ENCODE measurements at places on chromosomes 12 and 14. TPM values are rescaled to one million over a fixed set of nuclear protein-coding genes. Genes with fewer than 3 reads are reported as not detected.
A peak's percentile ranks its signal among the peaks of the same experiment; 100 is the strongest.

GRCh38 chr12:62211510-62211909, 48.7 kb upstream of the USP15 start:
- DNase-seq, result no peak

GRCh38 chr12:71439362-71439612, 311 bp upstream of the LGR5 start:
- no peak for DNase-seq

DNA sequence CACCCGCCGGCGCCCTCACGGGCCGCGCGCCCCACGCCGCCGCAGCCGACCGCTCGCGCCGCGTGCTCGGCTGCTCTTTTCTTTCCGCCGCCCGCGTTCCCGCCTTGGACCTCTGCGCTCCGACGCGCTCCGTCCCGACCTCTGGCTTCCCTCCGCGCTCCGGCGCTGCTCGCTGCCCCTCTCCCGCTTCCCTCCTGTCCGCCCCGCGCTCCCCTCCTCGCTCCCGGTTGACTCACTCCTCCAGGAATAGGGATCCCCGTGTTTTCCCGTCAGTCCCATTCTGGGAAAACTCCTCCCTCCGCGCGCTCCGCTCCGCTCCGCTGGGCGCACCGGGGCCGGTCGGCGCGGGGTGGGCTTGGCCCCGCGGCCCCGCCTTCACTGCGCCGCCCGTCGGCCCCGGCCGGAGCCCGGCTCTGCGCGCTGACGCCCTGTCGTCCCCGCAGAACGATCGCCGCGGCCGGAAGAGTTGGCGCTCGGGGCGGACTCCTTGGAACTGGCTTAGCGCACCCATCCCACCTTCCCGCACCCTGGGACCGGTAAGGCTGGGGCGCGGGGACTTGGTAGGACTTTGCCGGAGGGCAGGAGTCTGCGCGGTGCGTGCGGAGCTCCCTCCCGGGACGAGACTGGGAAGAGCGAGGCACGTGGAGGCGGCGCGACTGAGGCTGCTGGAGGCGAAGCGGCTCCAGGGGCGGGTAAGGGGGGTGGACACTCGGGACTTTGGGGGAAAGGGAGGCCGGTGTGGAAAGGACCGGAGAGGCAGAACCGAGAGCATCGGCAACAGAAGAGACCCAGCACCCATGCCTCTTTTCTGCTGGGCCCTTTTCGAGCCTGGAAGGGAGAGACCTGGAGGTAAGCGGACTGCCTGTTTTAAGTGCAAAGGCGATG, 550 bp downstream of the TEAD4 start:
- peak; percentile 70 for DNase-seq

- DNase-seq, result no peak
Observed at GRCh38 chr12:106892075-106892474, 63.6 kb upstream of the TMEM263 start.

- no peak for DNase-seq
Observed at GRCh38 chr12:119198440-119198839, 19.7 kb downstream of the HSPB8 start.

- DNase-seq, result no peak
Observed at GRCh38 chr12:131770120-131770519, 58.1 kb upstream of the MMP17 start.

- peak; percentile 67 for DNase-seq
Observed at GRCh38 chr12:175250-175649, 38.7 kb downstream of the SLC6A12 start.

- no peak for DNase-seq
Observed at GRCh38 chr12:5172886-5173285, 129.2 kb downstream of the KCNA5 start.

- no peak for DNase-seq
Observed at GRCh38 chr14:68966872-68967301, 12.2 kb downstream of the ACTN1 start.

DNA sequence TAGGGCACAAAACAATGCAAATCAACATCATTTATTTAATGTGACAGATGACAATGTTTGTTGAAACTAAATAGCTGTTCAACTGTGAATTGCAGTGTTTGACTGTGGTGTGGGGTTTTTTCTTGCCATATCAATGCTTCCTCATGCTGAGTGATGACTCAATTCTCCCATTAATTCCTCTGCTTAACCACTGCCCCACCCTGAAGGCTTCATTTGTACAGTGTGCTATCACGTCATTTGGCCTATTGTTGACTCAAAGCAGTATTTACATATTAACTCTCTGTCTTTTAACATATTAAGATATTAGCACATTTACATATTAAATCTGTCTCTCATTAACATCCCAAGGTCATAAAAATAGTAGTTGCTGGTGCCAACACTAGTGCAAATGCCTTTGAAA, 164.8 kb upstream of the NRXN3 start:
- DNase-seq, result no peak

DNA sequence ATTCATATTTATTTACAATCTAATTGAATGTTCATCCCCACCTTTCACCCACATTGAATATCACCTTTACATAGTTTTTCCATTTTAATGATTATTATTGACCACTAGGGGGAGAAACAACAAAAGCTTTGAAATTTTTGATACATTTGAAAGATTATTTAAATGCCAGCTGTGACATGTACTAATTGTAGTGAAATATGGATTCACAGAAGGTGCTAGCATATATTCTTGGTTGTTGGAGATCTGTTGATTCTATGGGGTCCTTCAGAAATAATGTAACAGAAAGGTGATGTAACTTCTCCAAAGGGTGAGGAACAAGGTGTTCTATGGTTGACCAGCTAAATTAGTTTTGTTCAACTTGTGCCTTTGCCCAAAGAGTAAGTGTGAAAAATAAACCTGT, 22.4 kb upstream of the GPR33 start:
- no peak for DNase-seq

DNA sequence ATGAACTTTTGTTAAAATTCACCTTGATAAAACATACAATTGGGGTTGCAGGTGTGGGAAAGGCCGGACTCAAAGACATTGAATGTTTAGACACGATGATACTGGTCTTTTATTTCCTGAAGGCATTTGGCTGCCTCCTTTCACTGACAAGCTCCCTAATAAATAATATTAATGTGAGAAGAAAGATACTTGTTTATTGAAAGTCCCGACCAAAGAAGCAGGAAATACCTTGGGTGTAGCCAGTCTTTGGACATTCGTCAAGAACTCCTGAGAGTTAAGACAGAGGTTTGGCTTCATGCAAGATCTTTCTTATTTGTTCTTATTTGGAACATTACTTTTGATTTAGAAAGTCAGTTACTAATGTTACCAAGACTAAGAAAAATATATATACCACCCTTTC, 1133.8 kb upstream of the SEL1L start:
- DNase-seq, result no peak

GRCh38 chr12:42442888-42443287, 116.9 kb downstream of the PPHLN1 start:
- DNase-seq, result no peak

- no peak for DNase-seq
Observed at GRCh38 chr12:19872621-19873540, 433.6 kb downstream of the AEBP2 start.

- DNase-seq, result no peak
Observed at GRCh38 chr12:125243811-125244210, 178.6 kb downstream of the AACS start.

- no peak for DNase-seq
Observed at GRCh38 chr12:95518944-95519343, 32.3 kb downstream of the USP44 start.

- DNase-seq, result no peak
Observed at GRCh38 chr14:91420686-91421085, 3.1 kb upstream of the CCDC88C start.

GRCh38 chr14:59376686-59377085, 88.5 kb downstream of the GPR135 start:
- no peak for DNase-seq

- no peak for DNase-seq
Observed at GRCh38 chr14:22466491-22466890, 122.5 kb downstream of the DAD1 start.

- DNase-seq, result no peak
Observed at GRCh38 chr14:55446127-55446736, 5.8 kb upstream of the TBPL2 start.

DNA sequence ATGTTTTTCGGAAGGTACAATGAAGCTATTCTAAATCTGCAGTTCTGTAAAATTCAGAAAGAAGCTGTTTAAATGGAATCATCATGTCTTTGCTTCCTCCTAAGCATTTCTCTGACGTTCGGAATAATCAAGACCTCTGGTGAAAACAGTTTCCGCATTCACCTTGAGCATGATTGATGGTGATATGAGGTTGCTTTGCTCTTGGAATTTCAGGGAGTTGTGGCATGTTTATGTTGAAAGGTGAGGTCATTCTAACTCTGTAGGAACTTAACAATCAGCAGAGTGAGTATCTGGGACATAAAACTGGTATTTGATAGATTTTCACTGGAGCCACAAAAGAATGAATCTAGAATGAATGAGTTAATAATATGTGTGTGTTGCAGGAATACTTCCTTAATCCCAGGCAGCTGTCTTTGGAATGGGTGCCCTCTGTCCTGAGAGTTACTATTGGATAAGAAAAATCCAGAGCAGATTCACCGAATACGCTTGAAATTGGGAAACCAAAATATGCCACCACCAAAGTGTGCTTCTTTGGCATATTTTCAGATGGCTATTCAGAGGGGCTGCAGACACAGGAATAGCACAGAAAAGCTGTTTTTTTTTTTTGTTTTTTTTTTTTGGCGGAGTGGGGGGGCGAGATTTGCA, 599.1 kb downstream of the CCER1 start:
- no peak for DNase-seq

The TWF1 gene
- 14.2 TPM for total RNA-seq

The CLEC4D gene
- total RNA-seq, result not detected

The ATP23 gene
- total RNA-seq, result 6.1 TPM

The MAP1LC3B2 gene
- total RNA-seq, result 4.7 TPM

The VASH1 gene
- total RNA-seq, result 11.0 TPM

The DPPA3 gene
- total RNA-seq, result not detected

All from heart left ventricle (tissue), 16 donors.